GM19239 (cell line): ENCODE measurements at places on chromosomes 3 and 15.

- no peak for DNase-seq
Measured at GRCh38 chr3:127204841-127205582, 12.1 kb downstream of the PRR23E start.

- DNase-seq = no peak
Measured at GRCh38 chr3:36957862-36958686, 13.2 kb upstream of the TRANK1 start.

DNA sequence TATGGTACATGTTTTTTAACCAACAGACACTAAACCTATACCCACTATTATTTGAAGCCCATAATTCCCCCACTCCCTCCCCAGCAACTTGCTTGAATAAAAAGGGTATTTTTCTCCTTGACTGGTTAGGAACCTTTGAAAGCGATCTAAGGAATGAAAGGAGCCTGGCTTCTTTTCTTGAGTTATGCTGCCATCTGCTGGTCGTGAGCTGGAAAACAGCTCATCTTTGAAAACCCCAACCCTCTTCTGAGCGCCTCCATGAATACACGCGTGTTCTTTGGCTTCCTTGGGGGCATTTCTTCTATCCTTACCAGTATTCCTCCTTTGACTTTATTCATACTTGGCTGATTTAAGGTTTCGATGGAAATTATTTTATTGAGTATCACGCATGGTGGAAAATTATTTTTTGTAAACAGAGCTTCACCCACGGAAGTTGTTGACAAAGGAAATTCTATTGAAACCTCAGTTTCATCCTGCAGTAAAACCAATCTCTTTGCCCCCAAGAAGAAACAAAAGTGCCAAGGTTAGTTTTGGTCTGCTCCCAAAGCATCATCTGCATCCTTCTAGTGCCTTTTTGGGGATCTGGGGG, 171.6 kb downstream of the SV2B start:
- DNase-seq = peak; percentile 28

DNA sequence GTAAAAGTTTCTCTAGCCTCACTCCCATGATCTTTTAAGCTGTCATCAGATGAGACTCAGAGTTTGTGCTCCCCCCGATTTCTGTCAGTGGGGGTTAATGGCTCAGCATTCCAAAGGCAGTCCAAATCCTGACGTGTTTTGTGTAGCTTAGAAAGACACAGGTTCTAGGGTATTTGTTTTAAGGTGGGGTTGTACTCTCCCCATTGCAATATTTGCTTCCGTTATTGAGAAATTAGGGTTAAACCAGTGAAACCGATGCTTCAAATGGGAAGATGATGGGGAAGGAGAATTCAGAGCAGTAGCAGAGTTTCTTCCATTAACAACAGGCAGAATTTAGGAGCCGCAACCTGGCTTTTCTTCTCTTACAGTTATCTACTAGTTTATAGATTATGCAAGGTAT, 3.4 kb downstream of the PIGB start:
- DNase-seq = no peak

DNA sequence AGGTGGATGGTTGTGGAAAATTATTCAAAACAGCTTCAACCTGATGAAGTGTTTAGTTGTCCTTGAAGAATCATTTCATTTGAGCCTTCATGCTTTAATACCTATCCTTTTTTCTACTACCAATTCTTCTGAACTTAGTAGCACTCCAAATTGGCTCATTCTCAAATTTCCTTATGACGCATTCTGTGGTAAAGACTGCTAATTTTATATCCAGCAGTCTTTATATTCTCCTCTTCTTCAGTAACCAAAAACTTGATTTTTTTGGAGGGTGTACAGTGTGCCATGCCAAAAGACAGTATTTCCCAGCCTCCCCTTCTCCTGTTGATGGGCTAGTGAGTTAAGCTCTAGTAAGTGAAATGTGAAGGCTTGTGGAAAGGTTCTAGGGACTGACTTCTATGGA, 25.2 kb downstream of the CGNL1 start:
- DNase-seq = no peak

- DNase-seq = no peak
Measured at GRCh38 chr3:36060950-36061349, 319.4 kb upstream of the STAC start.

- DNase-seq = no peak
Measured at GRCh38 chr3:146818866-146819265, 213.7 kb upstream of the PLSCR5 start.

GRCh38 chr3:46835054-46835453, 28.2 kb downstream of the MYL3 start:
- no peak for DNase-seq

DNA sequence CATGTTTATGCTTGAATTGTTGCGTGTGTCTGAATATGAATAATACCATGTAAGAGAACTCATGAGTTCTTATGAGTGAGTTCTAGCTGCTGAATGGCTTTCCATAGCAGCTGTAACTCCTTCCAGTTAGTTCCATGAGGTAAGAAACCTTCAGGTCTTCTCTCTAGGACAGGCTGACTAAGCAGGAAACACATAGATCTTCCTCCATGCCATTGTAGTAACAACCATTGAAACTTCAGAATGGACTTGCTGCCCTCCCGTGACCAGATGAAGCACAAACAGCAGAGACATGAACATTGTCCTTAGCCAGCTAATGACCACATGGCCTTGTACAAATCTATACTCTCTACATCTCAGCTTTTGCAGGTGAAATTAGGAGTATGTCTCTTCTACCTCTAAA, 200.0 kb downstream of the ZNF385D start:
- DNase-seq = no peak
